ENCODE measurements at places on chromosomes 4 and X. TPM values are rescaled to one million over a fixed set of nuclear protein-coding genes. Genes with fewer than 3 reads are reported as not detected.

Gene MTNR1A
- not detected for total RNA-seq

Gene FAT4
- total RNA-seq = 44.9 TPM

Gene SASH3
- total RNA-seq = not detected

Gene TREX2
- 1.9 TPM for total RNA-seq

Gene CD38
- total RNA-seq = under 0.01 TPM

Gene PAGE2B
- not detected for total RNA-seq

Gene BDH2
- 54.8 TPM for total RNA-seq

Gene SPANXN3
- not detected for total RNA-seq

Gene RNF212
- total RNA-seq = 3.0 TPM

Gene TCEAL6
- not detected for total RNA-seq

- no peak for DNase-seq
Measured at GRCh38 chr4:4490041-4490440, 51.8 kb downstream of the STX18 start.

DNA sequence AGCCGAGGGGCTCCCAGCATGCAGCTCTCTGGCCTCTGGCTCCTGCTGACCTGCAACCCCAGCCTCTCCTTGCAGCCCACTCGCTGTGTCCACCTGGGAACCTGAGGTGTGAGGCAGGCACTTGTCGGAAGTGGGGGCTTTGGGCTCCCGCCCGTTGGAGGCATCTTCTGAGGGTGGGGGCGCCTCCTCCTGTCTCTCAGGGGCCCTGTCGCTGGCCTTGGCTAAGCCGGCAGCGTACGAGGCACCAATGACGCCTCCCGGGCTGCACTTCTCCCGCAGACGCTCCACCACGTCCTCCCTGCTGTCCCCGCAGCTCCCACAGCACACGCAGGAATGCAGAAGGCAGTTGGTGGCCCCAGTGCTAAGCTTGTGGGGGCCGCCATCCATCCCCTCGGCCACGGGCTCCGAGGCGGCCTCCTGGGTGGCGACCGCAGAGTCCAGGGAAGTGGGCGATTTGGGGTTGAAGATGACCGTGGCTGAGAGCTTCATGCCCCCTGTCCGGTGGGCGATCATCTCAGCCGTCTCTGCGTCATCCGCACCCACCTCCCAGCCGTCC, 42.5 kb upstream of the MXD4 start:
- DNase-seq = no peak

DNA sequence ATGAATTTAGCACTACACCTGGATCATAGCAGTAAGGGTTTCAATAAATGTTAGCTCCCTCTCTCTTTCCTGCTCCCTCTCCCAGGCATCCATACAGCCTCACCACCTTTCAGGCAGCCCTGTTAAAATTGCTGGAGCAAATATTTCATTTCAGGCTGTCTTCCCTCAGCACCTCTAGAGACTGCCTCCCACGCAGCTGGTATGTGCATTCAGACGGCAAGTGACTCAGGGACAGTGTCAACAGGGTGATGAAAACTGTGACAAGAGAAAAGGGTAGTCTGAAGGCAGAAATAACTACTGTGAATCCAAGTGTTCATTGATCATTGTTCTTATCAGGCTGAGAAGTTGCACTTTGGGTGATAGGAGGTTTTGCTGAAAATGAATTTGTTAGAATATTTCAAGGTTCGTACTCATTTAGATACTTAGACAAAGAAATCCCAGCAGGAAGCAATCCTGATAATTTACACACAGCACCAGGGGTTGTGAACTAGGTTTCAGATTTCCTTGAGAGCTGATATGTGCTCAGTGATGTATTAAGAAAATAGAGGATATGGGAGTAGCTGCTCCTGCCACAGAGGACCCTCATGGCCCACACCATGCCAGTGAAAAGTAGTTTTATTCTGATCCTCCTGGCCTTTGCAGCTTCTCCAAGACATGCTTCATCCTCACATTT, 424.2 kb downstream of the FGF13 start:
- DNase-seq = no peak

DNA sequence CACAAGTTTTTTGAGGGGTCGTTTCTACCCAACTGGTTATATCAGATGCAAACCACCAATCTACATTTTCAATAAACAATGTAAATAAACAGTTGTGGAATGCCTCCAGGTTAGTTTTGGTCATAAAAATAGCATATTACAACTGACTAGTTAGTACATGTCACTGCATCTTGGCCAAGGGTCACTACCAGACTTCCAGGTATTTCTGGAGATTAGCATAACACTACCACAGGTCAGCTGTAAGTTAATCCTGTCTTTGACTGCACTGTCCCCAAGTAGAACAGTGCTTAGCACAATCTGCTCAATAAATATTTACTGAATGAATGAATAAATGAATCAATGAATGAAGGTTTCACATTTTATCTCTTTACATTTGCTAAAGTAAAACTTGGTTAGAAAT, 64.4 kb downstream of the TBC1D19 start:
- no peak for DNase-seq

DNA sequence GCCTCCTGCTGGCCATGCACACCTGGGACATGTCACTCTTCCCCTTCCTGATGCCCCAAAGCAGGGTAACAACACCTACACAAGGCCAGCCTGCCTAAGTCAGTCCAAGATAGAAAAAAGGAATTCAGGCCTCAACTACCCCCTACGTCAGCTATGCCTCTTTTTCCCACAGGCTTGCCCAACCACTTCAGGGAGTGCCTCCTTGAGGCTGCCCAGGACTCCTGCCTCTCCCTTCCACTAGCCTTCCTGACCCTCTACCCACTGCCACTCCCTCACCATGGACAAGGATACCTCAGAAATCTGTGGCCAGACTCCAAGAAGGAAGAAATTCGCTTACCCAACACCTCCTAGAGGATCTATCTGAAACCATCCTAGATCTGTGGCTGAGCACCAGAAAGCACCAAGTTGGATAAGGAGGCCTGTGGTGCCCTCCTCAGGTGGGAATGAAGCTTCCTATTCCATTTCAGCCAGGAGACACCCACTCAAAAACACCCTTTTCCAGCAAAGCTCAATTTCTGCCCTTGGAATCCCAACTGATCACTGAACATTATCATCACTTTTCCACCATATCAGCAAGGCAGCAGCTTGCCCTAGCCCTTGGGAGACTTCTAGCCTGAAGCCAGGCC, 1.8 kb downstream of the KDM5C start:
- peak; percentile 14 for DNase-seq

DNA sequence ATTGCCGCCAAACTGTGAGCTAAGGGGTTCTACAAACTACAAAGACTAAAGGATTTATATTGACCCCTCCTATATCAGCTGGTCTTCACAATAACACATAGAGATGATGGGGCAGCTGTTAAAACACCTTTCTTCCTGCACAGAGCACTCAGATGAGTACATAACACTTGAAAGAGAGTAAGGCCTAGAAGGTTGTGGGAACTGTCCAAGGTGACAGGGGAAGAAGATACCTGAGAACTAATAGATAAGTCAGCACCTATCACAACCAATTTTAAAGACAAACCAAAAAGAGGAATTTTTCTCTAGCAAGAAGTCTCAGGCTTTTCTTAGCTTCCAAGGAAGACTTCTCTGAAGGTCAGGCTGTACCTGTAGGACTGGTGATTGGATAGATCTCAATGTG, 19.1 kb upstream of the CXCL6 start:
- no peak for DNase-seq

DNA sequence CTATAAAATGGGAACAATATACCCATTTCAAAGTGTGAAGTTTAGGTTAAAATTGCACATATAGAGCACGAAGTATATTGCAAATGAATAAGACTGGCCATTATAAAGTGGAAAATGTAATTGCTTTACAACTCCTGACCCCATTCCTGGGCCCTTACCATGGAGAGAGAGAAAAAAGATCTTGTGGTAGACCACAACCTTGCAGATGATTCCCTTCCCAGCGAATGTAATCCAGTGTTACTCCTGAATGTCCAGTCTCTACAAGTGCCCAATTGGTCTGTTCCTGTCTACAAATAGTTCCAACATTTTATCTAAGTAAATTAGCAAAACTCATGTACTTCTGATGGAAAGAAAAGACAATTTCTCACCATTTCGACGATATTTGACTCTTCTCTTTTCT, 184.1 kb upstream of the LNX1 start:
- peak; percentile 24 for DNase-seq

DNA sequence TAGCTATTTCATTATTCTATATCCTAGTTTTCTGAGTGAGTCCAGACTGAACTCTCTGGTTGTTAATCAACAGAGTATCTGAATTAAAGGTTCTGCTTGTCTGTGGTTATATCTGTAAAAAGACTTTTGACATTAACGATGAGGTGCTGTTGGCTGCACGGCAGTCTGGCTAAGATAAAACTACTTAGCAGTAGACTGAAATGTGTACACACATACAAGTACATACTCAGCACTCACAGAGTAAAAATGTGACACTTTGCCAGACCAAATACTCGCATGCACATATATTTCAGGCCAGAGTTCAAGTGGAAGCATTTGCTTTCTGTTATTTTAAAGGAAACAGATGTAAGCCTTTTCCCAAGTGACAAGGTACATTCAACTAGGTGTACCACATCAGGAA, 80.5 kb downstream of the PRDM5 start:
- DNase-seq = peak; percentile 58

- DNase-seq = no peak
Measured at GRCh38 chrX:48505481-48505880, 3.3 kb upstream of the PORCN start.

GRCh38 chr4:16505726-16506125, 279.5 kb upstream of the TAPT1 start:
- peak; percentile 6 for DNase-seq
